PC-3 (cell line): ENCODE measurements at places on chromosomes 16 and 17. TPM values are rescaled to one million over a fixed set of nuclear protein-coding genes. Genes with fewer than 3 reads are reported as not detected.

The TBC1D3H gene
- total RNA-seq, result not detected in 2 replicates

The KIF2B gene
- total RNA-seq, result not detected in 2 replicates

DNA sequence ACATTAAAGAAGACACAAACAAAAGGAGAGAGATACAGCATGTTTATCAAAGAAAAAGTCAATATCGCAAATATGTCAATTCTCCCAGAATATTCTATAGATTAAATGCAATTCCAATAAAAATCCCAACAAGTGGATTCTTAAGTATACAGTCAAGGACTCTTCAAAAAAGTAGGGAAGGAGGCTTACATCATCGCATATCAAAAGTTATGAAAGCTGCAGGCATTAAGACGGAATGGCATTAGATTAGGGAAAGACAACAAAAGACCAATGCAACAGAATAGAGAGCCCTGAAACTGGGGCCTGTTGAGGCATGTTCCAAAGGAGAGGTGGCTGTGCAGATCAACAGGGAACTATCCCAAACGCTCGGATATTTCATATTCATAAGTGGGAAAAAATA, 76.0 kb downstream of the MARCHF10 start:
- no peaks in the 10 kb centered on the region for H3K36me3 ChIP-seq
- no peak overlapping the region for H3K27ac ChIP-seq
- H3K4me1 ChIP-seq, result peaks cover 15% of the 10 kb centered on the region
- no peaks in the 10 kb centered on the region for H3K27me3 ChIP-seq
- DNase-seq, result no peak

DNA sequence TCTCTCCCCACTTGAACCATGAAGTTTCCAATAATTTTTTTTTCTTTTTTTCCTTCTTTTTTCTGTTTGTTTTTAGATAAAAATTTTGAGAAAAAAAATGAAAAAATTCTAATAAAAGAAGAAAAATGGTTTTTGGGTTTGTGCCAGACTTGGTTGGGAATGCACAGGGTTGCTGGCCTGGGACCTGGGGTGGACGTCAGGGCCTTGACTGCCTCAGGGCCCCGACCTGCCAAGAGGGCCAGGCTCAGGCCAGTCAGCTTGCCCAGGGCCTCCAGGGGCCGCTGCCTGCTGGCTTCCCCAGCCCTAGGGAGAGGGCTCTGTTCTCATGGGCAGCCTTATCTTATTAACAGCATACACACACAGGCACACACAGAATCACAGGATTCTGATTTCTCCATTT, 6.5 kb downstream of the TBX6 start:
- H3K27ac ChIP-seq, result no peak overlapping the region
- peaks cover 4% of the 10 kb centered on the region; the same call in 1 of the 2 replicates for H3K36me3 ChIP-seq
- DNase-seq, result no peak
- no peak overlapping the region for H3K4me3 ChIP-seq
